Stimulated activated CD4-positive, alpha-beta T cell treated with anti-CD3 and anti-CD28 coated beads, TNF-alpha, amount 100 ng/mL, for 4 hours (primary cell): ENCODE measurements at places on chromosomes 7 and 10.

- DNase-seq, result no peak
Measured at GRCh38 chr10:124522131-124522932, 60.7 kb downstream of the LHPP start.

DNA sequence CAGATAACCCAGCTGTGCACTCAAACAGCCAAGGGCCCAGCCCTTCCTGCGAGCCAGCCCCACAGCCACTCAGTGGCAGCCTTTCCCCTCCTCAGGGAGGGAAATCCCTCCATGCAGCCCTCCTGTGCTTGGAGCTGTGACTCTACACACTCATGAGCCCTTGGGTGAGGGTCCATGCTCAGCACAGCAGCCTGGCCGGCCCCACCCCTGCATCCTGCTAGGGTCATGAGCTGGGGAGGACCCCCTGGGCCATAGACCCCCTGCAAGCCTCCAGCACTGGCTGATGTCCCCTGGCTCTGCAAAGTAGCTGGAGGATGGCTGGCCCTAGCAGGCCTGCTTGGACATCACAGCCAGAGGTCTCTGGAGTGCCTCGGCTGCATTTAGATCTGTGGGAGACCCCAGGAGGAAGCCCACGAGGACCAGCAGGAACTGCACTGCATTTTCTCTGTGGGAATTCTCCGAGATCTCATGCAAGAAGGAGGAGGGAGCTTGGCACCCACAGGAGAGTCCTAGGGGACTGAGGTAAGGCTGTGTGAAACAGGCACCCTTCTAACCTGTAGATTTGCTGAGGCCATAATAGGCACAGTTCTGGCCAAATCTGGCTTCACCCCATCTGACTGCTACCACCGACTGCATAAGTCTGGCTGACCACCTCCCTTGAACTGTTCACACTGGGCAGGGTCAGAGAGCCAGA lies 17.4 kb downstream of the TMEM273 start:
- DNase-seq, result no peak

DNA sequence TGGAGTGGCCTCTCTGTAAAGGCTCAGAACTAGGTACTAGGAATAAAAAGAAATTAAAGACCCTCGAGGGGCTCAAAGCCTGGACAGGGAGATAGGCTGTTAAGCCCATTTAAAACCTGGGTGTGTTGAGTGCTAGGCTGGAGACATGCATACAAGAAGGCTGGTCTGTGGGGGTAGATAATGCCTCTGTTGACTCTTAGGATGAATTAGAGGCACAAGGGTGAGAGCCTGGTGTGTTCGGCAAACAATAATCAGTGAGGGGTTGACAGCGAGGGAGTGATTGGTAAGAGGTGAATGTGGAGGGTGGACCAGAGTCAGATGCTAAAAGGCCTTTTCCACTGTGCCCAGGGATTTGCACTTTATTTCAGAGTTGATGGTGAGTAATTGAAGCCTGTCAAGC lies 12.7 kb downstream of the GSTO2 start:
- no peak for DNase-seq

- no peak for DNase-seq
Measured at GRCh38 chr10:124037784-124038183, 55.6 kb downstream of the CHST15 start.

- no peak for DNase-seq
Measured at GRCh38 chr7:143300959-143301935, 13.1 kb downstream of the CASP2 start.

- DNase-seq, result no peak
Measured at GRCh38 chr10:101708870-101709269, 13.9 kb upstream of the FBXW4 start.
